ENCODE measurements at places on chromosomes 1 and 21.

DNA sequence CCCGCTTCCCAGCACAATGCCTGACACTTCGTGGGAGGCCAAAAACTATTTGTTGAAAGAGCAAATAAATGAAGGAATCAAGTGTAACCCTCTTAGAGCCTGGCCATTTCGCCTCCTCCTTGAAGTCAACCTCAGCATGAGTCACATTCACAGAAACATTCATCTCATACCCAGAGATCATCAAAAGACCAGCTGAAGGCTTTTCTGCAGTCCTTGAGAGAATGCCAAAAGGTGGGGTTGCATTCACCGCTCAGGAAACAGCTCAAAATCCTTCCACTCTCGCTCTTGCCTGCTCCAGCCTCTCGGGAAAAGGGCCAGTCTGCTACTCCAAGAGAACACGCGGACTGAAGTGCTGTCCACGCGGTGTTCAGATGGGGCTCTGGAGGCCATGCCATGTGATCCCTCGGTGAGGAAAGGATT, 90.0 kb downstream of the VWA5B1 start:
- DNase-seq, result peak; percentile 96

DNA sequence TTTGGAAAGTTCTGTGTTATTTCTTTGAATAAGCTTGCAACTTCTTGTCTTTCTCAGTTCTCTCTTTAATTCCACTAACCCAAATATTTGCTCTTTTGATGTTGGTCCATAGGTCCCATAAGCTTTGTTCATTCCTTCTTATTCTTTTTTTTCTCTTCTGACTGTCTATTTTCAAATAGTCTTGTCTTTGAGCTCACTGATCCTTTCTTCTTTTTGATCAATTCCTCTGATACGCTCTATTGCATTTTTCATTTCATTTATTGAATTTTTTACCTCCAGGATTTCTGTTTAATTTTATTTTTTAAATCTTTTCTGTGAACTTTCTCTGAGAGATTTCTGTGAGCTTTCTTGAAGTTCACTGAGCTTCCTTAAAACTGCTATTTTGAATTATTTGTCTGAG, 486.6 kb downstream of the KIF26B start:
- DNase-seq, result no peak

DNA sequence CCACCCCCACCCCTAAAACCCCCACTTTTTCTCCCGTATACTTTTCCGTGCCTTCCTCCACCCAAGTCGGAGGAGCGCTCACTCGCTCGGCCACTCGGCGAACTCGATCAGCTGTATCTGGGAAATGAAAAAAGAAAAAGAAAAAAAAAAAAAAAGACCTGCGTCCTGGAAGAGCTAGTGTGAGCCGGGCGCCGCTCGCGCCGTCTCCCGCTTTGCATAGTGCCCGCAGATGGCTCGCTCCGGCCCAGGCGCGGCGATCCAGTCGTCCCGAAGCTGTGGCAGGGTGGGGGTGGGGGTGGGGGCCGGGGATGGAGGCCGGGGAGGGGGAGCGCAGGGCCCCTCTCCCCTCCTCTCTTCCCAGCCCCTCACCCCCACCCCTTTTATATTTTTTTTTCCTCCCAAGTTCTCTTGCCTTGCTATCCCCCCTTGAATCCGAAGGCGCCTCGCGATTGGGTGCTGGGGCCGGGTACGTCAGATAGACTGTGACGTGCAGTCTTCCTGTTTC, 299 bp upstream of the PROX1 start:
- peak; percentile 19 for DNase-seq

GRCh38 chr1:153485863-153486262, 25.4 kb upstream of the S100A7 start:
- peak; percentile 58 for DNase-seq

DNA sequence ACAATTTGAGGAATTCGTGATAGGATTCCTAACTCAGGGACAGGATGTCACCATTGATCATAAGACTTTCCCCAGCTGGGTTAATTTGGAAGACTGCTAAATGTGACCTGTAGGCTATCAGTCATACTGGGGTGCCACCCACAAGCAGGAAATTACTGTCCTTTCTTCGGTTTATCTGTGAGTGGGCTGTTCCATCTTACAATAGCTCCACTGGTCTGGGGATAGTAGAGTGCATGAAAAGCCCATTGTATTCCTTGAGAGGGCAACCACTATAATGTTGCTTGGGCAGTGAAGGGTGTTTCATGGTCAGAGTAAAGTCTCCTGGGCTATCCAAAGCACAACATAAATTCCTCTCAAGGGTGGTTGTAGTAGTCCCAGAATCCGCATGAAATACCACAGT, 1523.0 kb upstream of the B3GALT2 start:
- no peak for DNase-seq

DNA sequence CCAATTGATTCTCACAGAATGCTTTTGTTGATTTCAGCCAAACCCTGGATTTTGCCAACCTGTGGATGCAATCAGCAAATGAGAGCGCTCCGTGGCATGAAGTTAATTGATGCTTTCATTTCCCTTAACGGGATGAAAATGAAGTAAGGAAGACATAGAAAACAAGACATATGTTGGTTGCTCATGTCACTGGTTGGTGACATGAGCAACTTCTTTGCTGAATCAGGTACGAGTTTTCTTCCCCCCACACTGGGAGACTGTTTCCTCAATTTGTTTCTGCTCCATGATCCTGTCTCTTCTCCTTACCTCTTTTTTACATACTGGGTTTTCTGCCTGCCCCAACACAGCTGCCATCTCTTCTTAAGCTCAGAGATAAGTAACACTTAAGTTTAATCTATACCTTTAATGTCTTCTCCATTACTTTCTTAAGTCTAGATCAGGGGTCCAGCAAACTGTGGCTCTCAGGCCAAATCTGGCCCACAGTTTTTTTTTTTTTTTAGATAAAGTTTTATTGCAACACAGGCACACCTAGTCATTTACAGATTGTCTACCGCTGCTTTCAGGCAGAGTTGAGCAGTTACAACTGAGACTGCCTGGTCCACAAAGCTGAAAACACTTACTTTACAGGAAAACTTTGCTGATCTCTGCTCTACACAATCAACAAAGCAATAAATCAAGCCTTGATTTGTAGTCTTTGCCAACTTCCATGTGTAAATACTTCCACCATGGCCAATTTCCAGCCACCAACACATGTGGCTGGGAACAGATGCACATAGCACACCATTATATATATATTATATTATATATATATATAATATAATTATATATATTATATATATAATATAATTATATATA, 13.3 kb downstream of the GPR157 start:
- DNase-seq, result peak; percentile 70

- DNase-seq, result peak; percentile 44
Measured at GRCh38 chr1:27332536-27333281, 9.1 kb upstream of the SYTL1 start.

- peak; percentile 96 for DNase-seq
Measured at GRCh38 chr21:35508139-35508888, 459.2 kb upstream of the RUNX1 start.

DNA sequence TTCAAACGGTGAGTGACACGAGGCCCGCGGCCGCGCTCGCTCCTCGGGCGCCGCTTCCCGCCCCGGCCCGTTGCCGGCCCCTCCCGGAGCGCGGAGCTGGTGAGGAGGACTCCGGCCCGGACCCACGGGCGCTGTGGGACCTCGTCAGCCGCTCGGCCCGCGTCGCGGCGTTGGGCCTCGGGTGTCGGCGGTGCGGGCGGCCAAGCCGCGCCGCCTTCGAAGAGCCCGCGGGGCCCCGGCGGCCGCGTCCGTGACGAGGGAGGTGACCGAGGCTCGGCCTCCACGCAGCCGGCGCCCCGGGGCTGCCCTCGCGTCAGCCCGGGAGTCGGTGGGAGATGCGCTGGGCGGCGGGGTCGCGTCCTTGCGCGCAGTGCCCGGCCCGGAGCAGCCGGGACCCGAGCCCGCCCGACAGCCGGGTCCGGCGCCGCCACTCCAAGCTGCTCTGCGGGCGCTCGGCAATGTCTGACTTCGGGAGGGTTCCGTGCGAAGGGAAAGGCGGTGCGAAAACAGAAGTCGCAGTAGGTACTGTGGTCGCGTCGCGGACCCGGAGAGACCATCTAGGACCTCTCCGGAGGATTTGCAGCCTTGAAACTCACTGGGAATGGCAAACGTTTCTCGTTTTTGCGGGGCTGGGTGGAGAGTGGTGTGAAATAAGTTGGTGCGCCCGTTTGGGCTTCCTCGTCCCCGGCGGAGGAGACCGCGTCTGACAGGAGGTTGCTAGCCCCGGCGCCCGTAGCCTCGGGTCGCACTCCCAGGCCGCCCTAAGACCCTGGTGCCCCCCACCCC, 829 bp downstream of the SPEN start:
- no peak for DNase-seq

DNA sequence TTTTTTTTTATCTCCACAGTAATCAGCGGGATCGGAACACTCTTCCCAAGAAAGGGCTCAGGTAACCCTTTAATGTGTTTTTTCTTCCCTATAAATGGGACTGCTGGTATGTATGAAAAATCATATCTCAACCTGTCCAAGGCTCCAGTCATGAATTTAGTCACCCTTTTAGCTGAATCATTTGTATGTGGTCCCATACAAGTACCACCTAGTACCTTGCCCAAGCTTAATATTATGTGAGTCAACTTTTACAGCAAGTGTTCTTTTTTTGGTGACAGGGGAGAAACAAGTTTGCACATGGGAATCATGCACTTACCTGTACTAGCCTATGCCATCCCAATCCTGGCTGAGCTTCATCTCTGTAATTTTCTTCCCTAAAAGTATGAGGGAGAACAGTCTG, 43.7 kb upstream of the IPO9 start:
- no peak for DNase-seq

DNA sequence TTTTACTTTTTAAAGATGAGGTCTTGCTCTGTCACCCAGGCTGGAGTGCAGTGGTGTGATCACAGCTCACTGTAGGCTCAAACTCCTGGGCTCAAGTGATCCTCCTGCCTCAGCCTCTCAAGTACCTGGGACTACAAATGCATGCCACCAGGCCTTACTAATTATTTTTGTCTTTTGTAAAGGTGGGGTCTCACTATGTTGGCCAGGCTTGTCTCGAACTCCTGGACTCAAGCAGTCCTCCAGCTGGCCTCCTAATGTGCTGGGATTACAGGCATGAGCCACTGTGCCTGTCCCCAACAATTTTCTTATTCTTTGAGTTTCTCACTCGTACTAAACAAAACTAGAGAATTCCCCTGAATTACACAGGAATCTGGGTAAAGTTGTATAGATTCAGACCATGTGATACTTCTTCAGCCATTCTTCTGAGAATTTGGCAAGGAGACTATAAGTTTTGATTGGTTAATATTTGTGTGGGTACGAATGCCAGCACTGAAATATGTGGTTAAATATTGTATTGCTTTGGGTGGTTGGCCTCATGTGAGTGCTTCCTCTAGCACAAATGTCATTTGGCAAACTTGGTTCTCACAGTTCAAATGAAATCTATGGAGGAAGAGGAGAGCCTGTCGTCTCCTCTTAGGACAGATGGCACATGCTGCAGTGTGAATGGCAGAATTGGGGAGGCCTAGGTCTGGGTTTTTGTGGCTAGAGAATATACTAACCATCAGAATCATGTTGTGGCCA, 104.9 kb downstream of the RUNX1 start:
- DNase-seq, result no peak

- DNase-seq, result no peak
Measured at GRCh38 chr1:109816175-109816811, 52.6 kb upstream of the EPS8L3 start.

DNA sequence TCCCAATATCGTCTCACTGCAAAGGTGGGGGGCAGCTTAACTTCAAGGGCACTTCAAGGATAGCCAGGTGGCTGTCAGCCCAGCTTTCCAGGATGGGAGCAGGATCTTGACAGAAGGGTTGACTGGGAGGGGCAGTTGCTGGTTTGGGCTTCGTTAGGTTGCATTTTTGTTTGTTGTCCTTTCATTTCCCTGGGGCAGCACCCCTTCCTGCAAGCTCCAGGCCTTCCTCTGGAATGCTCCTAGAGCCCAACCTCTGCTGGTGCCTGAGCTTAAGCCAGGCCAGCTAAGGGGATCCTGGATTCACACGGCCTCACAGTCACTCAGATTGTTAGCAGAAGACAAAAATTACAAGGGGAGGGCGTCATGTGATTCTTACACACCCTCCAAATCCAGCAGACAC, 4.1 kb upstream of the OLIG2 start:
- DNase-seq, result no peak

DNA sequence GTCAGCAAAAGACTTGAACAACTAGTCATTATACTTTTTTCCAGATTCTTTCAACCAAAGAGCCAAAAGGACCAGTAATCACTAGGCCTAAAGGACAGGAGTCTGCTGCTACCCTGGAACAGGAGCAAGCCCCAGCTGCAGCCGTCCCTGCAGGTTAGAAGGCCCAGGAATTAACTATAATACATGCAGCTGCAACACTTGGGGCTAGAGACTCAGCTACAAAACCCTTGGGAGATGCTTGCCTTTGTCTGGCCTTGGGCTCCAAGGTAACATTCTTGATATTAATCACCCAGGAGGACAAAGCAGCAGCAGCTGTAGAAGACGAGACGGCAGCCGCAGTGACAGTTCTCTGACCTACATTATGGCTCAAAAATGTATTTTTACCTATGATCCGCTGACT, 841.2 kb upstream of the ADGRL4 start:
- no peak for DNase-seq

GRCh38 chr1:174269989-174270651, 110.8 kb downstream of the RABGAP1L start:
- no peak for DNase-seq

DNA sequence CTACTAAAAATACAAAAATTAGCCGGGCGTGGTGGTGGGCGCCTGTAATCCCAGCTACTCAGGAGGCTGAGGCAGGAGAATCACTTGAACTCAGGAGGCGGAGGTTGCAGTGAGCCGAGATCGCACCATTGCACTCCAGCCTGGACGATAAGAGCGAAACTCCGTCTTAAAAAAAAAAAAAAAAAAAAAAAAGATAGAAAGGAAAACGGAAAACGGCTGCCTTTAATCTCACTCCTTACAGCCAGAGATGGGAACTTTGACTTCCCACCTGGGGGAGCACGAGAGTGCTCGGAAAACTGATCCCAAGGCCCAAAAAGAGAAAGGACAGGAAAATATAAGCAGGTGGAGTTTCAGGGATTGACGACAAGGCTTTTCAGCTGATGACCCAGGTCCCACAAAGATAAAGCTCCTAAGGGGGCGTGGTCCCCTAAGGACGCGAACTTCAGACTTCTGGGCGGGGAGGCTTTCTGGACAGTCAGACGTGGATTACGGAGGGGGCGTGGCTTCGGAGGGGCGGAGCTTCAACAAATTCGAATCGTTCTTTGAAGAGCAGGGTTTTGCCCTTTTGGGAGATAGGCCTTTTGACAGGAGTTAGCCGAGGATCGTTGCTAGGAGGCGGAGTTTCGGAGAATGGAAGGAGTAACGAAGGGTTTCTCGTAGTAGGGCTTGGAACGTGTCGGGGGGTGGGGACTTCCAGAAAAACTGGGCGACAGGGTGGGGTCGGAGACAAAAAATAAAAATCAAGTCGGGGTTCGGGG, 958 bp upstream of the CKS1B start:
- peak; percentile 97 for DNase-seq
